Muscle of leg (tissue), 16 donors: ENCODE measurements at places on chromosomes 11 and 22. TPM values are rescaled to one million over a fixed set of nuclear protein-coding genes. Genes with fewer than 3 reads are reported as not detected.

DNA sequence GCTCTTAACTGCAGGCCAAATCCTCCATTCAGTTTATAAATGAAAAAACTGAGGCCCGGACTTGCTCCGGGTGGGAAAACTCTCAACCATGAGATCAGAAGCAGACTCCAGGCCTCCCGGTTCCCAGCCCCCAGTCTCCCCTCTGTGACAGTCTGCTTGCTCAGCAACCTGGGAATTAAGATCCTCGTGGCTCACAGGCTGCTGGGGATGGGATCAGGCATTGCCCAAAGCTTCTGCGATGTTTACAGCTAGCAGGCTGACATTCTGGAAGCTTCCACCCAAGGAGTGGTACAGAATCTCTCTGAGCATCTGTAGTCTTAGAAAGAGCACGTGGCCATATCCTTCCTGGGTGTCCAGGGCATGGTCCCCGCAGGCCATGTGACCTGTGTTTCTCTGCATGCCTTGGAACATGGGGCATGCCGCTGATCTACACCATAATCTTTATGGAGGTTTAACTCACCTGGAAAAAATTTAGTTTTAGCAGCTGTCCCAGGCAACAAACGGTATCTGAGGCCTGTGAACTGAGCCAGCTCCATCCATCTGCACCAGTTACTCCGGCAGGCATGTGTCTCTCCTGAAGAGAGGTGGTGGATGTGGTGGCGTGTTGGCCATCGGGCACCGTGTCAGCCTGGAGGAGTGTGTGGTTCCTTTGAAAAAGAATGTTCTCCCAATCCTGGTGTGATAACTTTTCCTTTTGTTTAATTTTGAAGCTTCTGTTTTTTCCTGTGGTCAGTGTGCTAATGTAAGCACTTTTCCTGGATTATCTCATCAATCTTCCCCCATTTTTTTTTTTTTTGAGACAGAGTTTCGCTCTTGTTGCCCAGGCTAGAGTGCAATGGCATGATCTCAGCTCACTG, 7.9 kb downstream of the FBLN1 start:
- DNase-seq = peak; percentile 25

The OR10G8 gene
- total RNA-seq = not detected

GRCh38 chr11:17506942-17507341, 30.3 kb upstream of the ABCC8 start:
- DNase-seq = no peak

GRCh38 chr11:39542460-39542859, 1917.0 kb downstream of the LRRC4C start:
- DNase-seq = peak; percentile 78

DNA sequence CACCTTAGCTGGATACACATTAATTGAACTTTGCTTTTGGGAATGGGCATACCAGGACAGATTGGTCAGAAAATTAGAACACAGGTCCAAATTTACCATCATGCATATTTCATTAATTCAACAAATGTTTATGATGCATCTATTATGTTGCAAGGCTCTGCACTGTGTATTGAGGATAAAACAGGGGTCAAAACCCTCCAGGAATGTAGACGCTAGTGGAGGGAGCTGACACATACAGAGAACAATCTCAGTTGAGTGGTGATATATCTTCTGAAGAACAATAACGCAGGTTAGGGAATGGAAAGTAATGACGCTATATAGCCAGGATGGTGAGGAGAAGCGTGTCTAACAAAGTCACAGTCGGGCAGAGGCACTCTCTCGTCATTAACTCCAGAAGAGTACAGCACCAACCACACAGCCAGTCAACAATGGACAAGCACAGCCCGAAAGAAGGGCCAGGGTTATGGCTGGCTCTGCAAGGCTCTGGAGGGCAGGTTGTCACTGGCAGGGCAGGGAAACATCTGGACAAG, 3.8 kb downstream of the FLI1 start:
- DNase-seq = no peak

GRCh38 chr11:19419021-19419750, 178.4 kb upstream of the E2F8 start:
- no peak for DNase-seq

GRCh38 chr11:106133529-106133928, 56.1 kb downstream of the AASDHPPT start:
- no peak for DNase-seq

DNA sequence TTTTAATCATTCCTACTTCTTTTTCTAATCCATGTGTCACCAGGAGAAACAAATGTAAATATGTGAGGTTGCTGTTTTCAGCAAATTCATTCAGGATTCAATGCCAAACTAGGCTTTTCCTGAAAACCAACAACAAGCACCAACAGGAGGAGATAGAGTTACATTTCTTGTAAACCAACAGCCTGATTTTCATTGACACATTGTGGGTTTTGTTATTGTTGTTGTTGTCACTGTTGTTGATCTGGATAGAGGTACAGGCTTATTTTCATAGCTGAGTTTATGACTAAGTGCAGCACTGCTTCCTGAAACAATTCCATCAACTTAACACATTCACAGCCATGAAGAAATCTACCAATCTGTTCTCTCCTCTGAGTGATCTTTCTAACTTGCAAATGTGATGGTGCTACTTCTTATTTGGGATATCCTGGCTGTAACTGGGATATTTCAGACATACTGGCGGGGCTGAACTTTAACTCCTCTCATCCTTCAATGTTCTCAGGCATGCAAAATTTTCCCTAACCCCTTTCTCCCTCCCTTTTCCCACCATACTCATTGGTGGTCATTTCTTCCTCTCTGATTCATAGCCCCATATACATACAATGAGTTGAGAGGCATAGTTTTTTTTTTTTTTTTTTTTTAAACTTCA, 65.5 kb downstream of the ME3 start:
- peak; percentile 57 for DNase-seq

DNA sequence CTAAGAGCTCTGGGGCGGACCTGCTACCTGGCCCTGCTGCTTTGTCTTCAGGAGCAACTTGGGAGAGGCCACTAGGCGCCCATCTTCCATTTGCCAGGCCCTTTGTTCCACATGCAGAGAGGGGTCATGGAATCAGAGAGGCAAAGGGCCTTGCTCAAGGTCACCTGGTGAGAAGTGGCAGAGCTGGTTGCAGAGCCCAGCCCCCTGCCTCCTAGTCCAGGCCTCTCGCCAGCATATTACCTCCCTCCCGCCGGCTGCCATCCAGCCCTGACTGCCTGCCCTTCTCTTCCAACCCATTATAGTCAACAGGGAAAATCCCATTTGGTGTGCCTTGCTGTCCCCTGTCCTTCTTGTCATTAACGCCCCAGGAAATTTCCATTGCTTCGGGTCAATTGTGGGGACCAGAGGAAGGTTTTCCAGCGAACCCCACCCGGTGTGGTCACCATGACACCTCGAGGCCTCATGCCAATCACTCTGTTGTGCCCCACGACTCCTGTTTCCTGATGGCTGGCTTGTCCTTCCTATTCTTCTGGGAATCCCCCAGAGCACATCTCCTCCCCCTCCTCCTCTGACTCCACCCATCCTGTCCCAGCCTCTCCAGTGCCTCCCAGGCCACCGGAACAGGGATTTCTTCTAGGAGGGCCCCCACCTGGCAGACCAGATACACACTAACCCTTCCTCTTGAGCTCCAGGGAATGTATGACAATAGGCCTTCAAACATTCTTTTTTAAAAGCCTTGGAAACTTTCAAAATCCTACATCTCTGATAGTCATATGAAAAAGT, 77.0 kb downstream of the NECTIN1 start:
- DNase-seq = no peak
